ENCODE measurements at places on chromosomes 2 and 18.

GRCh38 chr2:179909845-179910734 is 48.7 kb upstream of the ZNF385B start:
- no peak for DNase-seq

GRCh38 chr18:22015156-22015555 is 154.2 kb upstream of the GATA6 start:
- no peak for DNase-seq

GRCh38 chr2:65662654-65663432 is 230.4 kb upstream of the SPRED2 start:
- DNase-seq = no peak

- peak; percentile 48 for DNase-seq
Measured at GRCh38 chr2:160210599-160211138, 10.6 kb upstream of the ITGB6 start.

DNA sequence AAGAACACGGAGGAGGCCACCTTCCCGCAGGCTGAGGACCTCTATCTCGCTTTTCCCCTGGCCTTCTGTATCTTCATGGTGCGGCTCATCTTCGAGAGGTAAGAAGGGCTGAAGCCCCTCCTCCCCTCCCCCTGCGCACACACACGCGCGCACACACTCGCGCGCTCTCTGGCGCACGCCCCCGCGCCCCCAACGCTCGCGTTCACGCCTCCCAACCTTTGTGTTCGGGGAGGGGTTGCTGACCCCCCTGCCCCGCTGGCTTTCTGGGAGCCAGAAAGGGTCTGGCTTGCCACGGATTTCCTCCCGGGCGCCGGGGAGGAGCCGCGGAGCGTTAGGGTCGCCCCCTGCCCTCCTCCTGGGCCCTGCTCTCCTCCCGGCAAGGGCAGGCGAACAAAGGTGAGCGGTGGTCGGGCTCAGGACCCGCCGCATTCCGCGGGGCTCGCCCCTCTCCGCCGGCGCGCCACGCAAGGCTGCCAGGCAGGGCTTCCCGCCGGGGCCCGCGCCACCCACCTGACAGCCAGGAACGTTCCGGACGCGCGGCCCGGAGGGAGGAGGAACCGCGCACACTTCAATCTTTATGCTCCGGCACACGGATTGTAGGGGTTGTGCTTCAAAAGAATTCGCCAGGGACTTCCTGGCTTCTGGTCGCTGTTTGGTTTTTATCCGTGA is 583 bp downstream of the CERS6 start:
- peak; percentile 15 for DNase-seq

DNA sequence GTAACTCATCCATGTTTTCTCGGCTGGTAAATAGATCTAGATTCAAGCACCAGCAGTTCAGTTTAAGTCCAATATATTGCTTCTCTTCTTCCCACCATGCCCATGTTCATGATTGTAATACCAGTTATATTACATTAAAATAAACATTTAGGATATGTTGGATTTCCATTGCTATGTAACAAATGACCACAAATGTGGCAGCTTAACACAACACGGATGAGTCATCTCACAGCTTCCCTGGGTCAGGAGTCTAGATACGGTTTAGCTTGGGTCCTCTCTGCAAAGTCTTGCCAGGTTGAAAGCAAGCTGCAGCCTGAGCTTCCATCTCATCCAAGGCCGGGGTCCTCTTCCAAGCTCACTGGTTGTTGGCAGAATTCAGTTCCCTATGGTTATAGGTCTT is 39.4 kb upstream of the SMAD2 start:
- DNase-seq = no peak

DNA sequence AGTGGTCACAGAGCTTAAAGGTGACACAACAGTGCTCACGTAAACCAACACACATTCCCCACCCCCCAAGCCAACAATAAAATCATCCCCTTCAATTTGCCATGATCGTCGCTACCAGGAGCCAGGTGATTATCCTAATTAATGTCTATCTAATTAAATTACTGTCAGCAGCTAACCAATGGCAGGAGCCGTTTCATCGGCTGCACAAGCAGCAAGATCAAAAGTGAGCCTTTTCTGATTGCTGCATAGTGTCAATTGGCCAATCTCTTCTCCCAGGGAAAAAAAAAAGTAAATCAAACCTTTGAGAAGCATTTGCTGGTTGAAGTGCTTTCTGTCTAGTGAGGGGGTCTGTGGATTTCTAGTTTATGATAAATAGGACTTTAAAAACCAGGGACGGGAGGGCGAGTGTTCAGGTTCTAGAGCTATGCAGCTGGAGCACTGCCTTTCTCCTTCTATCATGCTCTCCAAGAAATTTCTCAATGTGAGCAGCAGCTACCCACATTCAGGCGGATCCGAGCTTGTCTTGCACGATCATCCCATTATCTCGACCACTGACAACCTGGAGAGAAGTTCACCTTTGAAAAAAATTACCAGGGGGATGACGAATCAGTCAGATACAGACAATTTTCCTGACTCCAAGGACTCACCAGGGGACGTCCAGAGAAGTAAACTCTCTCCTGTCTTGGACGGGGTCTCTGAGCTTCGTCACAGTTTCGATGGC is at the start of gene TBR1:
TBR1 (plus strand) TSS at position 311 of the 721 bp plus-strand sequence; CDS start at position 425, 114 bp downstream.
- DNase-seq = no peak

DNA sequence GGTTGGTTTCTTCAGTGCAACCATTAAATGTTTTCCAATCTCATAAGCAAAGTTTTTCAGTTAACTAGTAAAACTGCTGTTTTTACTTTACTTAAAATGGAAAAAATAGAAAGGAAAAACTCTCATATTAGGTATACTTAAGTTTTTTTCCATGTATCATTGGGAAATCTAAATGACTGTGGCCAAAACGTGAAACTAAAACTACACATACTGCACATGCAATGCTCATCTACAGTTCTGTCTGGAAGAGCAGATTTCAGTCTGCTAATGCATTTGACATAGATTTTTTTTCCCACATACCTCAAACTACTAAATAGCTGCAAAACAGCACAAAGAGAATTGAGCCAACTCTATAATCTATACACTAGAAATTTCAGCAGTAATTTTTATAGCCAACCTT is 62.6 kb downstream of the COL5A2 start:
- no peak for DNase-seq

DNA sequence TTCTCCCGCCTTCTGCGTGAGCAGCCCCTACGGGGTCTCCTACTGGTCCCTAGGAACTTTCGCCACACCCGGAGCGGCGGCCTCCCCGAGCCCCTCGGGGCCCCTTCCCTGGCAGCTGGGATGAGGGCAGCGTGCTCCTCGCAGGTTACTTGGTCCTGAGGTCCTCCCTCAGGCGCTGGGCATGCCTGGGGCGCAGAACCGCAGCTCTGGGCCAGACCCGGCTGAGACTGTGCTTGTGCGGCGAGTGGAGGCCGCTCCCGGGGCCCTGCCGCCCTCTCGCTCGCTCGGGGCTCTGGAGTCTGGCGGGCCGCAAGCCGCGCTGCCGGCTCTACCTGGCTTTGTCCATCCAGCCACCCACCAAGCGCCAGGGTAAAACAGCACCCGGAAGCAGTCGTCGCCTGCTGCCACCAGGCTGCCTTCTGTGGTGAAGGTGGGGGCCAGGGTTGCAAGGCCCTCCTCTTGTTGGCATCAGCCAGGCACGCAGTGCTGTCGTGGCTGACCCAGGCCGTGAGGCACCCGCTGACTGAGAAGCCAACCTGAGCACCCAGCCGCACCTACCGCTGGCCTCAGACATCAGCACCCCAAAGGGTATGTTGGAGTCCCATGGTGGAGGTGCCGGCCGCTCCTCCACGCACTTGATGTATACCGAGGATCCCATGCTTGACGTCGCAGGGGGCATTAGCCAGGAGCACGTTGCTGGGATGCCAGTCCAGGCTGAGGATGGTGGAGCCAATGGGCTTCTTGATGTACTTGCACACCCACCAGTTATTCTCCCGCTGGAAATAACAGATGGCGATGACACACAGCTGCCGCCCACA is 46.1 kb upstream of the PTH2R start:
- DNase-seq = no peak

DNA sequence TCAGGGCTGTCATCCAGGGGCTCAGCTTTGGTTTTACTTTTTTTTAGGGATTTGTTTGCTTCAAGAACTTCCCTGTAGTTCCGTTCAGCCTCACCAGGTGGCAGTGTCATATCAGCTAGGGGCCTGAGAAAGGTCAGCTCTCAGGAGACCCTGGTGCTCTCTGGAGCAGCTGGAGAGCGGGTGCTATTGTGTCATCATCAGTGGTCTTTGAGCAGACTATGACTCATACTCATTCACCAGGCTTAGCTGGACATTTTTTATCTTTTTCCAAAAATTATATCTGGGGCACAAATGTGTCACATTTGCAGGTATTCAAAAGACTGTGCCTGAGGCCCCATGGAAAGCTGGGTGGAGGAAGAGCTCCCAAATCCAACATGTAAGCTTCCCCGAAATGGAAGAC is 24.4 kb downstream of the ZNF892 start:
- DNase-seq = no peak

DNA sequence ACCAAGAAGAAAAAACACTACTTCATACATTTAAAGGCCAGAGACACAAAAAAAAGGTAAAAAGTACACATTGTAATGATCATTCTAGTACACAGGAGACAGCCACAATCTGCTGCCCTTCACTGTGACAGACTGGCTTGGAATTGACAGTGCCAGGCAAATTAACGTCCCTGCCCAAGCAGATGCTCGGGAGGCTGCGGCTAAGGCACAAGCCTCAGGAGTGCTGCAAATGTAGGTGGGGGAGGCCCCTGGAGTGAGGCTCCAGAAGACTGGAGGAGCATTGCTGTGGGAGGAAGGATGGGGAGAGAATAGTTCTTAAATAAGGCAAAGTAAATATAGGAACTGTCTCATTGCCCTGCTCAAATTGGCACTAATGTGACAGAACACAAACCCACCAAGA is 18.6 kb downstream of the ERCC3 start:
- no peak for DNase-seq

DNA sequence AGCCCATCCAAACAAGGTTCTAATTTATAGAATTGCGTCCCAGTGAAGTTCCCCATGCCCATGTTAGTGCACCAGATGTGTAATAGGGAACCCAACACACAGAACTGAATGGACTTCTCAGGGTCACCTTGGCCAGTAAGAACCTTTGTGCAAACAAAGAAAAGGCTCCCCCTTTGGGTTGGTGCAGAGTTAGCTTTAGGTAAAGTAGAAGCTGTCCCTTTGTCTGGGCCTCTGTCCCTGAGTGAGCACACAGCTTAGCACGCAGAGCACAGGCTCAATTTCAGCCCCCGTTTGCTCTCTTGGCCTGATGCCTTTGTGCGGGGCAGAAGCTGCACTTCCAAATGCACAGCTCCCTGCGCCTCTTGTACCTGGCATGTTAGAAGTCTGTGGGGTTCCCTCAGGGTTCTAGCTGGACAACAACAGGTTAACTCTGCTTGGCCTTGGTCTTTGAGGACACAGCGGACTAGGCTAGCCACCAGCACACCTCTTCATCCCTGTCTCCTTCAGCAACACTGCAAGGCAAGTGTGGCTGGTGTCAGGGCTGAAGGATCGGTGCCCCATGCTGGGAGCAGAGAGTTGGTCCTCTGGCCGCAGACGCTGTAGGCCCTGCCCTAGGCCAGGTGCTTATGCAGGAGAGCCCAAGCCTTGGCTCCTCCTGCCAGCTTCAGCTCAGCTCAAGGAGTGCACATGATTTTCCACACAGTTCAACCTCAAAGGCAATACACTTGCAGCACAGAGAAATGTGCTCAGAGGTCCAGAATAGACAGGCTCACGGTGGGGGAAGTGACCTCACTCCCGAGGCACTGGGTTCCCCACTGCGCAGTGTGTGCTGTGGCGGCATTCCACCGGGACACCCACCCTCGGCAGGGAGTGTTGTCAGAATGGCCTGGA is 73.3 kb upstream of the FOSL2 start:
- no peak for DNase-seq

DNA sequence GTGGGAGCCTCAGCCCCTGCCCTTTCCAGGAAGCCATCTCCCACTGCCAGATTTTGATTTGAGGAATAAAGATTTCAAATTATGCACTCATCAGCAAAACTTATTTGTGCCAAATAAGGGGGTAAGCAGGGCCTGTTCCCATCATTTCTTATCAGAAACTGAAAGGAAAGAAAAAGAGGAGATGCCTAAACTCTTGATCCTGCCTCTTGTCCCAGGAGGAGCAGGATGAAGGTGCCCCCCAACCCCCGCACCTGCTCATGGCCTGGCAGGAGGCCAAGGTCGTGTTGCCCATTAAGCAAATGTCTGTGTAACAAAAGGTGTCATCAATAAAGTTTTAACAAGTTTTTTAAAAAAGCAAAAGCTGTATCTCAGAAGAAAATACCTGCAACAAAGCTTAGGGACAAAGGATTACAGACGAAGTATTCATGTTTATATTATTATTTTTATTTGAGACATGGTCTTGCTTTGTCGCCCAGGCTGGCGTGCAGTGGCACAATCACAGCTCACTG is 80.0 kb downstream of the INPP5D start:
- DNase-seq = no peak

DNA sequence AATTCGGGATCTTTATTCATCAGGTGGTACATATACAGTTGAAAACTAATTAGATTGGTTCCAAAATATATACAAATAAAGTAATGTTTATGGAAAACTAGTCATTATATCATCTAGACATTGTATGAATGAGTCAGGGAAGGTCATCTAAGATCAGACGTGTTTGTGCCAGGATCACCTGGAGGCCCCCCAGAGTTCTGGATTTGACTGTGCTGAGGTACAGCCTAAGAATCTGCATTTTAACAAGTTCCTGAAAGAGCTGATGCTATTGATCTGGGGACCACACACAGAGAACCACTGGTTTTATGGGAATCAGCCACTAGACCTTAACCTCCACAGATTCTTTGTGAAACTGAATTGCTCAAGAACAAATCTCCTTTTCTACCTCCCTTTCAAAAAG is 43.2 kb downstream of the PARD6G start:
- DNase-seq = no peak

DNA sequence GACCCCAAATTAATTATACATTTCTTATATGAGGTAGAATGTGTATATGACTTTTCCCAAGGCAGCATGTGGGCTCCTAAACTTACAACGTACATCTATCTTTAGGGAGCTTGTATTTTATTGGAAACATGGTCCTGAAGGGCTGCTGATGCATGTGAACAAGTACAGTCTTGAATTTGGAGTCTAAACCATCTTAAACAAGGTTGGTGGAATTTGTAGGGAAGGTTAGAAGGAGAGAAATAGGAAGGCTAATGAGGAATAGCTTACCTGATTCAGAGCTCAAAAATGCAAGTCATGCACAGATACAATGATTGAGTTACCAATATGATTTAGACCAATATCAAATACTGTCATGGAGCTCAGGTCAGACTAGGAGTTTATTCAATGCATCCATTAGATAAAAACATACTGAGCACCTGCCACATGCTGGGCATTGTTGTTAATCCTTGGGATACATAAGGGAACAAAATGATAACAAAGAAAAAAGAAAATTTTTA is 458.6 kb upstream of the ETAA1 start:
- no peak for DNase-seq

GRCh38 chr18:60406721-60407120 is 34.1 kb upstream of the MC4R start:
- no peak for DNase-seq

Data from activated CD4-positive, alpha-beta T cell treated with anti-CD3 and anti-CD28 coated beads for 1 hour (primary cell).